LHCN-M2 (cell line): ENCODE measurements at places on chromosomes 2 and 18. TPM values are rescaled to one million over a fixed set of nuclear protein-coding genes. Genes with fewer than 3 reads are reported as not detected.

Gene THAP4
- 59.4 and 63.5 TPM in 2 replicates for total RNA-seq

Gene DNPEP
- 55.0 and 63.7 TPM in 2 replicates for total RNA-seq

Gene CD8A
- not detected in 2 replicates for total RNA-seq

Gene NT5DC4
- not detected in 2 replicates for total RNA-seq

Gene RGPD3
- total RNA-seq: 0.11 and 0.13 TPM in 2 replicates

Gene UGGT1
- total RNA-seq: 57.2 and 70.5 TPM in 2 replicates

Gene DYSF
- total RNA-seq: 44.2 and 59.5 TPM in 2 replicates

Gene ZNF804A
- total RNA-seq: 0.29 TPM in 1 of 2 replicates, not detected in the other

Gene ITGA6
- total RNA-seq: 67.5 and 98.8 TPM in 2 replicates

Gene ST6GAL2
- total RNA-seq: not detected in 2 replicates

Gene SCG2
- 10.8 and 12.7 TPM in 2 replicates for total RNA-seq

Gene RGPD6
- total RNA-seq: 6.6 and 16.2 TPM in 2 replicates

Gene ALPG
- not detected in 2 replicates for total RNA-seq

Gene TBR1
- total RNA-seq: not detected in 2 replicates

Gene CXCR1
- total RNA-seq: not detected in 2 replicates

Gene PTPRM
- 28.1 TPM in 2 replicates for total RNA-seq

Gene IL36G
- not detected in 2 replicates for total RNA-seq

Gene SCYGR4
- not detected in 2 replicates for total RNA-seq

Gene SCN9A
- total RNA-seq: 0.45 and 1.1 TPM in 2 replicates

Gene KANSL3
- total RNA-seq: 23.8 and 27.8 TPM in 2 replicates

GRCh38 chr2:215188078-215188477 is 49.7 kb upstream of the ABCA12 start:
- peak; percentile 10 for DNase-seq

GRCh38 chr2:118668431-118669424 is 178.7 kb downstream of the EN1 start:
- peak; percentile 95 for DNase-seq

- no peak for DNase-seq
These were observed 13.1 kb downstream of the NEB start for GRCh38 chr2:151721161-151721560.

DNA sequence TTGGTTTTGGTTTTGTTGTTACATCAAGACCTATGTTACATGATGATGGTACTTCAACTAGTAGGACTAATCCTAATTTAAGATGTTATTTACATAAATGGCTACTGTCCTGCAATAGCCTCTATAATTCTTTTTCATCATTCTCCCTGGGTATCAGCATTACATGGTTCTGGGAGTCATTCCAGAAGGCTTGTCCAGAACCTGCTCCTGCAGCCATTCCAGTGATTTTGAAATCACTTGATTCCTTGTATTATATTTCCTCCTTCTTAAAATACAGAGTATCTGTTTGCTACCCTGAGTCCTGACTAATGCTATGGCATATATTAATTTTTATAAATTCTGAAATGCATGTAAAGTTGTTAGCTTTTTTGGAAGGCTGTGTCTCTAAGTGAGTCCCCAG is 400.5 kb upstream of the MEIS1 start:
- no peak for DNase-seq

DNA sequence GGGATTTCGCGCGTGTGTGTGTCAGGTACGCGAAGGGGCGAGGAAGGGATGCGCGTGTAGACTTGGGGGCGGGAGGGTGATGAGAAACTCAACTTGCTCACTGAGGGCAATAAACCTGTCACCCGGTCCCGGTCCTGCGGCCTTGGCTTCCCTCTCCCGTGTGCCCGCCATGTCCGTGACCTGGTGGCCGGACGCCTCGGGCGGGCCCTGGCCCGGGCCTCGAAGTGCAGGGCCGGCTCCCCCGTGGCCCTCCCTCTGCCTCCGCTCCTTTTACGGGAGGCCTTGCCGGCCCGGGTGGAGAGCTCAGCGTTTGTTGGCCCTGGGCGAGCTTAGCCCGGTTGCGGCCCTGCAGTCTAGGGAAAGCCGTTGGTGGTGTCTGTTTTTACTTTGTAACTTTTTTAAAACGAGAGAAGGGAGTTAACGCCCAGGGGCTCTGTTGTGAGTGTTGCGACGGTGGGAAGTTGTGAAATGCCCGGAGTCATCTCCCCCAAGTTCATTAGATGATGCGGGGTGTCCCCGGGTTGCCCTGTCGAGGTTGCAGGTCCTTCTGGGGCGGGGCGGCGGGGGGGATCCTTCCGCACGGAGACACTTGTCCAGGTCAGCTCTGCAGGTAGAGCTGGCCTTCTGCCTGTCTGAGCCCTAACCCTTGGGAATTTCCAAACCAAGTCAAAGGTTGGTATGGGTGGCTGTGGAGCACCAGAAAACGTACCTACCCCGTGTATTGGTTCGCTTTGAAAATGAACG is 883 bp downstream of the SMCHD1 start:
- DNase-seq: peak; percentile 31

DNA sequence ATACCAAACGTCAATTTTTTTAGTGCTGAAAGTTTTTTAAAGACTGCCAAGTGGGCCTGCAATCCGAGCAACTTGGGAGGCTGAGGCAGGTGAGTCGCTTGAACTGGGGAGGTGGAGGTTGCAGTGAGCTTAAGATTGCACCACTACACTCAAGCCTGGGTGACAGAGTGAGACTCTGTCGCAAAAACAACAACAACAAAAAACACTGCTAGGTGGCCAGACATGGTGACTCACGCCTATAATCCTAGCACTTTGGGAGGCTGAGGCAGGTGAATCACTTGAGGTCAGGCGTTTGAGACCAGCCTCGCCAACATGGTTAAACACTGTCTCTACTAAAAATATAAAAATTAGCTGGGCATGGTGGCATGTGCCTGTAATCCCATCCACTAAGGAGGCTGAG is 202.8 kb upstream of the COPS8 start:
- DNase-seq: no peak

- no peak for DNase-seq
These were observed 36.5 kb downstream of the LPIN2 start for GRCh38 chr18:2976218-2977132.

DNA sequence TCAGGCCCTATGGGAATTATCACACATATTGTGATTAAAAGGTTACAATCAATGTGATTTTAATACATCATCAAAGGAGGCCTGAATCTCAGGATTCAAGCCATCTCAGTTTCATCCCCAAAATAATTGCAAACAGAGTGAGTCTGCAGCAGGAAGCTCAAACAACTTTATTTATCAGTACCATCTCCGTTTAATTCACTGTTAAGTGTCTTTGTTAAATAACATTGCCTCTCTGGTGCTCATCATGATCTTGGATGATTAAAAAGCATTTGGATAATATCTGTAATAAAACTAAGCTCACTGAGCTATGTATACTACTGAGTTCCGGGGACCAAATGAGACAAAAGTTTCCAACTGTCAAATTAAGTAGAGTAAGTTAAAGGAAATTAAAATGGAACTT is 817.8 kb upstream of the CNTNAP5 start:
- no peak for DNase-seq

GRCh38 chr18:63312737-63313395 is 6.7 kb downstream of the BCL2 start:
- no peak for DNase-seq

DNA sequence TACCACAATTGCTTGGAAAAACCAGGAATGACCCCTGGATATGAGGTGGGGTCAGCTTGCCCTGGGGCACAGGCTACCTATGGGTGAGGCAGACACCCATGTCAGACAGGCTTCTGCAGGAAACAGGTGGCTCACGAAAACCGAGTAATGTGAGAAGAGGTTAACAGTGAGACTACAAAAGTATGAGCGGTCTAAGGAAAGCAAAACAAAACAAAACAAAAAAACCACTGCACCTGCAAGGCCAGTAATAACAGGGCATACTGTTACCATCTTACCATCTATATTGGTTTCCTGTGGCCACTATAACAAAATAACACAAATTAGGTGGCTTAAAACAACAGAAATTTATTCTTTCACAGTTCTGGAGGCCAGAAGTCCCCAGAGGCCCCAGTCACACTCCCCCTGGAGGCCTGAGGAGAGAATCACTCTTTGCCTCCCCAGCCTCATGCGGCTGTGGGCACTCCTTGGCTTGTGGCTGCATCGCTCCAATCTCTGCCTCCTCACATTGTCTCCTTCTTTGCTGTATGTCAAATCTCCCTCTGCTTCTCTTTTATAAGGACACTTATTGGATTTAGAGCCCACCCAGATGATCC is 86.6 kb upstream of the EPC2 start:
- no peak for DNase-seq

- DNase-seq: peak; percentile 62
These were observed 62.6 kb downstream of the NFATC1 start for GRCh38 chr18:79458131-79458838.

DNA sequence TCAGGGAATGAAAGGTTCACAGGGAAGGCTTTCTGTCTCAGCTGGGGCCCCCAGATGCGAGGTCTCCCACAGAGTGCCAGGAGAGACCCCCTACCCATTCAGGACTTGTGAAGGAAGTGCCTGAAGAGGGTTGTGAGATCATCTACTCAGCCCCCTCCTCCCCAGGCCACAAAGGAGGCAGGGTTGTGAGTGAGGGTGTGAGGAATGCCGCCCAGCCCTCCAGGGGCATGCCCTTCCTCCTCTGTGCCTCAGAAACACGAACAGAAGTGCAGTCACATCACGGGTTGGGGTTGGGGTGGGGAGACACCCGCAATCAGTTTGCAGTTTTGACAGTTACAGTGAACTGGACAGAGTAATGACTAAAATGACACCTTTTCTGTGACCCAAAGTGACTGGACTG is 5.0 kb downstream of the MAL start:
- no peak for DNase-seq

- DNase-seq: peak; percentile 70
These were observed 87.4 kb upstream of the RBMS1 start for GRCh38 chr2:160581035-160581434.

GRCh38 chr2:156562124-156562523 is 125.9 kb downstream of the GPD2 start:
- DNase-seq: no peak

GRCh38 chr2:227404585-227405271 is 17.0 kb upstream of the SCYGR1 start:
- DNase-seq: no peak

DNA sequence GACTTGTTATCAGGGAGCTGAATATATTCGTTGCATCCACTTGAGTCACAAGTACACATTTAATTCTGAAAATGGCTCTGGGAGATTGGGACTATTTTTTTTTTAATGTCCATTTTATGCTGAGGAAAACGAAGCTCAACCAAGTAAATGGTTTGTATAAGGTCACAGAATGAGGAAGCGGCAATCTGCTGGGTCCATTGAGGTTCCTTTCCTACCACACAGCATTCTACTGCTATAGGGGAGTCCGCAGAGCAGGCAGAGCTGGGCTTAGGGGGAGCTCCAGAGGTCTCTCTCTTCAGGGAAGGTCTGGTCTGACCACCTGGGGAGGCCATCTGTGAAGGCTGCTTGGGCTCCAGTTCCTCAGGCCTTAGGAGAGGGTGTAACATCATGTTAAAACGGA is 77.9 kb downstream of the MCFD2 start:
- DNase-seq: no peak

DNA sequence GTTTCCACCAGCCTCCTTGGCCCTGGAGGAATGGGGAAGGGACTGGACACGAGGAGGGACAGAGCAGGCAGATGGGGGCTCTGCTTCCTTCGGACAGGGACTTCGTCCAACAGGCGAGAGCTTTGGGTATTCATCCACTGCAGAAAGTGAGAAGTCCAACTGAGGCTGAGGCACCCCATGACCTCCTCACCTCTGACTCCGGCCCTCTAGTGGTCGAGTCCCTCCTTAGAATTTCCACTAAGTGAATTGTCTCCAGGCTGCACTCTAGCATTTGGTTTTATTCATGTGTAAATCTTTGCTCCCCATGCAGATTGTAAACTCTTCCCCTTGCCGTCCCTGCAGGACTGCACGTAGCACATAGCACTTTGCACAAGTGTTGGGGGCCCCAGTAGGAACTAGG is 75.6 kb downstream of the TMEM247 start:
- no peak for DNase-seq

GRCh38 chr2:43269074-43269572 is 42.7 kb upstream of the ZFP36L2 start:
- peak; percentile 100 for DNase-seq

DNA sequence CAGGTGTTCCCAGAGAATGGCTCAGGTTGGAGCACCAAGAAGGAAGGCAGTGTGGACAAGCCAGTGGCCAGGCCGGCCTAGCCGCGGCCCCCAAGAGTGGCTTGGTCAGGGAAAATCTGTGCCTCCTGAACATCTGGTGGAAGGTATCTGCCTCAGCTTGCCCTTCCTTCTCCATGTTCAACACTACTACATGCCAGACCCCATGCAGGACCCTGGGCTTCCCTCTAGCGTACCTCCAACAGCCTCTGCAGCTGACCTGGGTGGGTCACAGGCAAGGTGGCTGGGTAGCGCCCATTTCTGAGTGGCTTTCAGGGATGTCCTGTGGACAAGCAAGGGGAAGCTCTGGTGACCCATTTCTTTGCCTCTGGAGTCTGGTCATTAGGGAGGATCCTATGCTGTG is 7.7 kb downstream of the WNT10A start:
- DNase-seq: no peak

- no peak for DNase-seq
These were observed 40.3 kb downstream of the GPR155 start for GRCh38 chr2:174446531-174446930.

GRCh38 chr18:23468753-23469459 is 15.8 kb downstream of the RIOK3 start:
- DNase-seq: no peak

GRCh38 chr18:9287036-9287435 is 47.5 kb upstream of the TWSG1 start:
- no peak for DNase-seq

DNA sequence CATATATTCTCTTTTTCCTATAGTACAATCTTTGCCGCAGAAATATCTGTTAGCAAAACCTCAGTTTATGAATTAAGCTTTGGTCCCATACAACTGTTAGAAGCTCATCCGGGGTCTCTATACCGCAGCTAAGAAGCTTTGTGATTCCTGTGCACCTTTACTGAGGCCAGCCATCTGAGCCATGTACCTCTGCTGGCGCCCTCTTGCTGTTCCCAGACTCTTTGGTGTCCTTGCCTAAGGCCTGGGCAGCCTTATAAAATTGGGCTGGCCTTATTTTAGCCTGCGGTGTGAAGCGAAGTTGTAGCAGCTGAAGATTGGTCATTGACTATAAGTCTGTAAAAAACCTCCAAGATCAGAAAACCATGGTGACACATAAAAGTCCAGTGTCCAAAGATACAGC is 1135.1 kb upstream of the CHAC2 start:
- no peak for DNase-seq

DNA sequence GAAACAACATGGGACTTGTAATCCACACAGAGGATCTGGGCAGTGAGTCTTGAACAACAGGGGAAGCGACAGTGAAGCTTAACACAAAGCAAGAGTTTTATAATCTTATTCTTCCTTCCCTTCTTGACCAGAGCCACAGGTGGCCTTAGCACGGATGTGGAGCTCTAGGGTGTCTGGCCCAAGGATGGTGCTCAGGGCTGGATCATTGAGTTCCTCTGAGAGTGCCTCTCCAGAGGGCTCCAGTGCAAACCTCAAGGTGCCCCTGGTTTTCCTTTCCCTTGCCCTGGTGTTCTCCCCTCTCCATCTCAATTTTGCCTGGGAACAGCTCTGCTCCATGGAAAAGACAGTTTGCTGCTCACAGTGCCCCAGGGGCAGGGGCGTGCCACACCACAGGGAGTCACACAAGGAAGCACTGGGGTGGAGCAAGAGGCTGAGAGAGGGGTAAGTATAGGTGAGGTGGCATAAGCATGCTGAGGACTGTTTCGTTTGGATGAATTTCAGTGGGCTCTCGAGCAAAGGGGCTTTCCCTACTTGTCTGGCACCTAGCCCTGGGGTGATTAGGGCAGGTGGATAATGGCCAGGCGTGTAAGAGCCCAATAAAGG is 88.6 kb upstream of the B3GNT7 start:
- DNase-seq: no peak
